ENCODE measurements at places on chromosomes 3 and 15.

GRCh38 chr3:39212665-39213064 is 20.3 kb upstream of the XIRP1 start:
- DNase-seq: no peak

- DNase-seq: no peak
These were observed 330.5 kb upstream of the ROPN1 start for GRCh38 chr3:124322309-124322880.

- DNase-seq: no peak
These were observed 1.6 kb upstream of the PPIB start for GRCh38 chr15:64164436-64164835.

DNA sequence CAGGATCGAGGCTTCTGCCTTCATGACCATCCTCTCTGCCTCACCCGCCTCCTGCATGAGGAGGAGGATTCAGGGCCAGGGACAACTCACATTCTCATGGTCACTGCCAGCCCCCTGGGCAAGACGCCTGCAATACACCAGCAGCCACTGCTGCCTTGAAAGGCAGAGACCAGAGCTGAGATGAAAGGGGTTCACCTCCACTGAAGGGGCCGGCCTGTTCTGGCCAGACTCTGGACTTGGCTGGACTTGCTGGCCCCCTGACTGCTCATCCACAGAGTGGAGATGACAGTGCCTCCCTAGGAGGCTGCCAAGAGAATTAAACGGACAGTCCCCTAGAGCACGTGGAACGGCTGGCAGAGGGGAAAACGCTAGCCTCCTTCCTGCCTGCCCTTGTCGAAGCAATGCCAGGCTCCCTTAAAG is 35.2 kb downstream of the MGLL start:
- no peak for DNase-seq

- no peak for DNase-seq
These were observed 187.1 kb upstream of the LPP start for GRCh38 chr3:187966636-187967406.

- no peak for DNase-seq
These were observed 85.6 kb upstream of the POU1F1 start for GRCh38 chr3:87361956-87362355.

DNA sequence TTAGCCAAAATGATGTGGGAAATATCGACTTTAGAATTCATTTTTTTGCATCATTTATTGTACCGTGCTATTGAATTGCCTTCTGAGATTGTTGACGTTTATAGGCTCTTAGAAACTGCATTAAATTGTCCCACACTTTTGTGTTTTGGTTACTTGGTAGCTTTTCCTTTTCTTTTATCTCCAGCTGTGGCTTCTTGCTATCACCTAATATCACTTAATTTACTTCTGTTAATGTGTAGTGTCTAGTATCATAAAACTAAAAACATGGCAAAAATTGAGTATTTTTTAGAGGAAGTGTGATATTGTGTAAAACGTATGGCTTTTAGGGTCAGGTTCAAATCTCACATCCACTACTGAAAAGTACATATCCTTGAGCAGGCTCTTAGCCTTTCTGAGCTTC is 11.2 kb downstream of the TMOD3 start:
- DNase-seq: no peak

Measured in GM18507 (cell line).